Ecto neural progenitor cell (in vitro differentiated cells): ENCODE measurements at places on chromosomes 1 and 21.

DNA sequence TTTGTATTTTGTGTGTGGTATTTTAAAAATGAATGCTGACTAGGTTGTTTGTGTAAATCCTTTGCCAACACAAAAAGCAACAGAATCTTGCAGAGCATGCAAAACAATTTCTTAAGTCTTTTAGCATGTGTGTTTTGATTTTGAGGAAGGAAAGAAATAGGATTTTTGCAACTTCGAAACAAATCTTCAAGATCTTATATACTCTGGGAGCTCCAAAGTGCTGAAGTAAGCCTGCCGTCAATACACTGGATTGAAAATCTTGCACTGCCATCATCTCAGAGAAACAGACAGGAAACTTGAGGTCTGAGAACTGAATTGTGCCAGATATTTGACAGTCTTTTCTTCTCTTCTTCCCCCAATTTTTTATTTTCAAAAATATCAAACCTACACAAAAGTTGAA, 29.3 kb upstream of the DISP1 start:
- DNase-seq, result no peak

- no peak for DNase-seq
Measured at GRCh38 chr1:202551683-202552082, 158.6 kb downstream of the SYT2 start.

DNA sequence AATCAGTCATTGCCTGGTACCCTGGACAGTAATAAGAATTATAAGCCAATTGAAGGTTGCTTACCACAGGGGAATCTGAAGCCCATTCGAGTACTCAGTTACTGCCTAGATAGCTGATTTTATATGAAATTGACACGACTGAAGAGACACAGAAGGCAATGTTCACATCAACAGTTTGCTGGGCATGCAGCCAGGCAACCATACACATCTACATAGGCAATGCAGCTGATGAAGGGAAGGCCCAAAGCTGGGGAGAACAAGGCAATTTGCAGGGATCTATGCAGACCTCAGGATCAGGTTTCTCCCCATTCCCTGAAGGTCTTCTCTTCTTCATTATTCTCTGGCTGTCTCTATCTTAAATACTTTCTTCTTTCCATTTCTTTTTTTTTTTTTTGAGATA, 448.7 kb downstream of the PTBP2 start:
- no peak for DNase-seq

GRCh38 chr1:228650141-228650540, 85.1 kb upstream of the RHOU start:
- peak; percentile 63 for DNase-seq

- DNase-seq, result no peak
Measured at GRCh38 chr1:203512848-203513584, 19.1 kb downstream of the OPTC start.

DNA sequence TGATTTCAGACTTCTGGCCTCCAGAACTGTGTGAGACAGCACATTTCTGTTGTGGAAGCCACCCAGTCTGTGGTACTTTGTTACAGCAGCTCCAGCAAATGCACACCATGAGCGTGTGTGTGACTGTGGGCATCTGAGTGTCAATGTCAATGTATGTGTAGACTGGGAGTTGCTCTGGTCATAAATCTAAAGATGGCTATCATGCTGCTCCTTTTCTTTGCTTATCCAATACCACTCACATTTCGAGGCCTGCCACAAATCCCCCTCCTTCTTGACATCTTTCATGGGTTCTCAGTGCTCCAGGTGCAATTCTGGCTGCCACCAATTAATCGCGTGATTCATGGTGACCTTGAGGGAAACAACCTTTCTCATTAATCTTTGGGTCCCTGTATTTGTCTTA, 141.2 kb downstream of the RWDD3 start:
- DNase-seq, result no peak

DNA sequence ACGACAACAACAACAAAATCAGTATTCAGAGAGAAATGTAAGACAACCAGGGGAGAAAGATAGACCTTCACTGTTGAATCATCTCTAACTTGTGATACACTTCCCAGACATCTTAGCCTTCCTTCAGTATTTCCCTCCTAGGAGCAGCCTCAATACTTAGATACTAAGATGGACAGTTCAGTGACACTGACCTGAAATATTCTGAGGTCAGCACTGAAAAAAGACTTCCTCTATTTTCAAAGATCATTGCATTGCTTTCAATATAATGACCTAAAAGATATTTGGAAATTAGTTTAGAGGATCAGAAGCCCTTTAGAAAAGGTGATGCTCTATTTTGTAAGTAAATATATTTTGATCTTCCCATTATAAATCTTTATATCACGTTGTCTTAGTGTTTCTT, 101.0 kb downstream of the MRPL39 start:
- DNase-seq, result no peak

GRCh38 chr1:63547621-63548294, 24.4 kb downstream of the EFCAB7 start:
- no peak for DNase-seq

DNA sequence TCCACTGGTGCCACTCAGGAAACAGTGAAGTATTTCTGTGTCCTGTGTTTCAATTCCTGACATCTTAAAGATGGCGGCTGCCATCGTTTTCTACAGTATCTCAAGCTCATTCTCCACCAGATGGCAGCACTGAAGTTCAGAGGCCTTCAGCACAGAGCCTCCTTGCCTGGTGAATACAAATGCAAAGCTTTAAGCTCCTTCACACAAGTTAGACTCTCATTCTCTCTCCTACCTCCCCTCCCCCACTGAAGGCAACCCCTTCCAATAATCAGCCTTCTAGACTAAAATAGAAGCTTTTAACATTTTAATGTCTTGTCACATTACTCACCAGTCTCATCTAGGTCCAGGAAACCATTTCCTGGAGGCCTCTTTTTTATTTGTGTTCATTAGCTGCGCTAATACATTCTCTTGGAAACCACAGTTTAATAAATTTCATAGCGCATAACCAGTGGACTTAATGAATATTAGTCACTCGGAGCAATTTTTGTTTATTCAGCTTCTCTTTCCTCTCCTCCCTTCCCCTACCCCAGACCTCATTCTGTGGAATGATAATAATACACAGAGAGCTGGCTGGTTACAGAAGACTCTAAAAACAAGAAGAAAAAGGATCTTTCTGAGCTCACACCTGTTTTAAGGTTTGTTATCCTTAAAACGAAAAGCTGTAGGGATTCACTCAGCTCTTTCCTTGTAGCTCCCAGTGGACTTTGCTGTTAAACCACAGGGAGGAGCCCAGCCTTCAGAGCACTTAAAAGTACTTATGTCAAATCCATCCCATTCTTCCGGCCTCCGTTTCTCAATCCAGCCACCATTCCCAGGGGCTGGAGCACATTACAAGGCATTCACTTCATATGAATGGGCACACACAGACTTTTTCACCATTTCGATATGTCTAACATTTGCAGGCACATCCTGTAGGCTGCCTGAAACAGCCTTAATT, 384.9 kb downstream of the HLX start:
- peak; percentile 54 for DNase-seq

DNA sequence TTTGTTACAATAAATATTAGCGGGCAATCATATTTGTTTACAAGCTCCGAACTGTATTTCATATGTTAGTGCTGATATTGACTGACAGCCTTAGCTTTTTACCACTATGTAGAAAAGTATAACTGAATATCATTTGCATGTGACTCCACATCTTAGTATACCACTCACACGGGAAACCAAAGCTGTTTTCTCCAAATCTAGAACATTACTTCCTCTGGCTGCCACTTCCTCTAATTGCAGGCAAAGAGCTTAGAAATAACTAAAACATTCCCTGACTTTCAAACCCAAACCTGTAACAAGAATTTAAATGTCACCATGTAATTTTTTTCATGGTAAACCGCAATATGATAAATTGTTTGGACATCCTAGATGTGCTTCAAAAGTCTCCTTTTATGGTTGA, 174.7 kb downstream of the LBR start:
- DNase-seq, result no peak

- no peak for DNase-seq
Measured at GRCh38 chr1:187870552-187870951, 1041.8 kb downstream of the PLA2G4A start.

GRCh38 chr1:217275655-217276398, 355.1 kb downstream of the GPATCH2 start:
- DNase-seq, result no peak

GRCh38 chr1:209657140-209657879, 5.1 kb upstream of the LAMB3 start:
- no peak for DNase-seq

GRCh38 chr21:45374826-45375455, 30.0 kb upstream of the COL18A1 start:
- DNase-seq, result no peak

GRCh38 chr1:162003061-162003829, 20.4 kb downstream of the OLFML2B start:
- DNase-seq, result no peak

DNA sequence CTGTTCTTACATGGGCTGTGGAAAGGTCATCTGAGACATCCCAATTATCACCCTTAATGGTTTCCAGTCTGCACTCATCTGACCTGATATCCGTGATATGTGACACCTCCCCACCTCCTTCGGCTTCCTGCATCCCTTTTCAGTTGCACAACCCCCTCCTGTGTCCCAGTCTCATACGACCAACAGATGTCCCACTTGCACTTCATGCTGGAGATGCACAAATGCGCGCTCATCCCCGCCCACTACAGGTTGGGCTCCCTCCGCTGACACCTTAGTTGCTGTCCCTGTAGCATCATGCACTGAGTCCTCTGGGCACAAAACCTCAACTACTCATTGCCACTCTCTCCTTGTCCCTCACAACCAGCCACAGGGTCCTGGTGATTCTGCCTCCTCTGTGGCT, 94.4 kb downstream of the MIS18A start:
- peak; percentile 40 for DNase-seq

- DNase-seq, result no peak
Measured at GRCh38 chr1:203426870-203427269, 48.7 kb upstream of the PRELP start.

- DNase-seq, result no peak
Measured at GRCh38 chr21:46437511-46437910, 21.2 kb upstream of the DIP2A start.

- DNase-seq, result no peak
Measured at GRCh38 chr1:161998811-161999210, 24.9 kb downstream of the OLFML2B start.

GRCh38 chr21:35004314-35004713, 44.8 kb downstream of the RUNX1 start:
- DNase-seq, result no peak

DNA sequence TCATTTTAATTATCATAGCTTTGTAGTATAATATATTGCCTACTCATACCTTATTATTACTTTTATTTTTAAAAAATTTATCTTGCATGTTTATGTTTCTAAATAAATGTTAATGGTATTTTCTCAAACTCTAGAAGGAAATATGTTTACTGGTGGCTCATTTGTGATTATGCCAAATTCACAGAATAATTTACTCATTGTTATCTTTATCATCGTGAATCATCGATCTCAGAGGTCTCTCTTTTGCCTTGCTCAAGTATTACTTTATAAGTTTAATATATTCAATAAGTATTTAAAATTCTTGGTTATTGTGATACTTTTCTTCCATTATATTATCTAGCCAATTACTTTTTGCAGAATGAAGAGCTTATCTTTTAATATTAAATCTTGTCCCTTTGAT, 836.7 kb upstream of the ADAMTS5 start:
- no peak for DNase-seq

- no peak for DNase-seq
Measured at GRCh38 chr1:172239901-172240300, 180.6 kb upstream of the C1orf105 start.

GRCh38 chr1:158007667-158008386, 14.4 kb downstream of the KIRREL1 start:
- no peak for DNase-seq

- no peak for DNase-seq
Measured at GRCh38 chr1:53511933-53512806, 53.0 kb downstream of the DMRTB1 start.

DNA sequence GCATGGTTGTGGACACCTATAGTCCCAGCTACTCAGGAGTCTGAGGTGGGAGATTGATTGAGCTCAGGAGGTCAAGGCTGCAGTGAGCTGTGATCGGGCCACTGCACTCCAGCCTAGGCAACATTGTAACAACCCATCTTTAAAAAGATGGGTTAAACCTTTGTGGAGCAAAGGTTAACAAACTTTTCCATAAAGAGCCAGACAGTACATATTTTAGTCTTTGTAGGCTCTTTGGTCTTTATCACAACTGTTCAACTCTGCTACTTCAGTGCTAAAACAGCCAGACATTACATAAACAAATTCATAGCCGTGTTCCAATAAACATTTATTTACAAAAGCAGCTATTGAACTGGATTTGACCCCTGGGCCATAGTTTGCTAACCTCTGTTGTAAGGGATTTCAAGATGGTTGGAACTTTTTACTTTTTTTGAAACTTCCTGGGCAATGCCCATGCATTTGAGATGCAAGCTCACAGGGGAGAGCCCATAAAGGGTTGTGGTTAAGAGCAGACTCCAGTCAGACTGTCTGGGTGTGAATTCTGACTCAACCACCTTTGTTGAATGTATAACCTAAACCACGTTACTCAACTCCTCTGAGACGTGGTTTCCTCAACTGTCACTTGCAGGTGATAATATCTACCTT, 10.8 kb downstream of the INAVA start:
- no peak for DNase-seq

DNA sequence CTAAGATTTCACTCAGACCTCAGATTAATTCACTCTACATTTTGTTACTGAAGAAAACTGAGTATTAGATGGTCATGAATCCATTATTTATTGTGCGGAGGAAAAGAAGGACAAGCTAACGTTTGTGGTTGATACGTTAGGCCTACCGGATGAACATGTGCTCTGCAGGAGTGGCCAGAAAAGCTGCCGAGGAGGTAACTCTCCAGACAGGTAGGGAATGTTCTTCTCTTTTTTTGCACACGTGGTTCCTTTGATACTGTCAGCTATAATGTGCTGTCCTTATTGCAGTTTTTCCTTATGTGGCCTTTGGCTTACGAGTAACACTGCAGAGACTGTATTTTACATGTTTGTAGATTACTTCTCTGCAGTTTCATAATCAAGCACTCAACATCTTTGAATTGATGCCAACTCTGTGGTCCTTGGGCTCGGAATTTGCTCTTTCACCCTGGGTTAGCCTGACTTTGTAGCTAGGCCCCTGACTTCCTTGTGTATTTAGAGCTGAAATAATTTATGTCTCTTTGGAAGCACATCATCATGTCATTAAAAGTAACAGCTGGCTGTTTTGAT, 13.6 kb downstream of the MTR start:
- no peak for DNase-seq

- no peak for DNase-seq
Measured at GRCh38 chr1:198495631-198496030, 44.8 kb downstream of the ATP6V1G3 start.

GRCh38 chr1:153246825-153247224, 12.7 kb upstream of the LORICRIN start:
- no peak for DNase-seq

DNA sequence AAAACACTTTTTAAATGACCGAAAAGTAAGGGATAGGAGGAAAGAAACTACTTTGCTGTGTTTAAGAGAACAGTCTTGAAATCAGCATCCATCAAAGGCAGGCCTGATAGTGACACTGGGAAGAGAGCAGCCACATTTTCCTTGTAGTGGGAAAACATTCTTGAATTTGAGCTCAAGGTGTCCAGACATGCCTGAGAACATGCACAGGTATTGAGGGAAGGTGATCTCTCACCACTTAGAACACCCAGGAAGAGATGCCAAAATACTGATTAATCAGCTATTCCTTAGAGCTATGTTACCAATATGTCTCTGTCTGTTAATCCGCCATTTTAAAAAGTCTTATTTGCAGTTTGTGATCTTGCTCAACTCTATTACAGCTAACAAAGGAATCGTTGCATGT, 25.9 kb downstream of the IL12RB2 start:
- no peak for DNase-seq
